Cardiac muscle cell (in vitro differentiated cells and primary cell): ENCODE measurements at places on chromosomes 7 and 10. TPM values are rescaled to one million over a fixed set of nuclear protein-coding genes. Genes with fewer than 3 reads are reported as not detected.

- DNase-seq: no peak
Measured at GRCh38 chr7:28774261-28774988, 183.7 kb downstream of the TRIL start.

GRCh38 chr7:24812305-24812945 is 55.2 kb upstream of the GSDME start:
- peak; percentile 61 for DNase-seq

GRCh38 chr7:935164-935873 is 19.2 kb downstream of the ADAP1 start:
- DNase-seq: no peak

DNA sequence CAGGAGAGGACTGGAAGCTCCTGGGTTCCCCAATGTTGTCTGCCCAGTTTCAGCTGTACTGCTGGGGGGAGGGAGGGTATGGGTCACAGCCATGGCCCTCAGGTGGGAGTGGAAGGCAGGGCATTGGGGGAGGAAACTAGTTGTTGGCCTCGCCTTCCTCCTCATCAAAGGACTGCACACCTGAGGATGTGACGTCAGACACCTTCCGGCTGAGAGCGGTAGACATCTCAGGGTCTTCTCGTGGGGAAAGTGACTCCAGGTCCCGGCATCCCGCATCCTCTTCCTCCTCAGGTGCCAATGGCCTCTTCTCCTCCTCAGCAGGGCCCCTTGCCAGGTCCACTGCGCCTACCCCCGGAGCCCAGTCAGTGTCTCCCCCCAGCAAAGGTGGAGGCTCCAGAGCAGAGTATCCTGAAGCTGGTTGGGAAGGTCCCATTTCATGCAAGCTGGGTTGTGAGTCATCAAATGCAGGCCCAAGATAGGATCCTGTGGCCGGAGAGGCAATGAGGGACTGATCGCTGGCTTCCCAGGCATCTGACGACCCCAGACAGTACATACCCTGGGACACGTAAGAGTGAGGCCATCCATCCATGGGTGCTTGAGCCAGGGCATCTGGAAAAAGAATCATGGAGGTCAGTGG is 6.0 kb downstream of the FAM131B start:
- DNase-seq: no peak

DNA sequence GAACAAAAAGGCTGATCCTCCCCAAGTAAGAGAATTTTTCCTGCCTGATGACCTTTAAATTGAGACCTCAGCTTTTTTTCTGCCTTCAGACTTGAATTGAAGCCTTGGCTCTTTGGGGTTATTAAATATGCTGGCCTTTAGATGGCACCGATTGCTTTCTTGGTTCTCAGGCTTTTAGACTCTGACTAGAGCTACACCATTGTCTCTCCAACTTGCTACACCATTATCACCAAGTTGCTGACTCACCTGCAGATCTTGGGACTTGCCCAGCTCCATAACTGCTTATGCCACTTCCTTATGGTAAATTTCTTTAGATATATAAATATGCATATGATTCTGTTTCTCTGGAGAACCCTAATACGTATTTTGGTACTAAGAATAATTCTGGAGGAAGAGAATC is 3.1 kb upstream of the ABCA13 start:
- DNase-seq: no peak

- DNase-seq: no peak
Measured at GRCh38 chr10:36759141-36759805, 366.1 kb upstream of the ANKRD30A start.

DNA sequence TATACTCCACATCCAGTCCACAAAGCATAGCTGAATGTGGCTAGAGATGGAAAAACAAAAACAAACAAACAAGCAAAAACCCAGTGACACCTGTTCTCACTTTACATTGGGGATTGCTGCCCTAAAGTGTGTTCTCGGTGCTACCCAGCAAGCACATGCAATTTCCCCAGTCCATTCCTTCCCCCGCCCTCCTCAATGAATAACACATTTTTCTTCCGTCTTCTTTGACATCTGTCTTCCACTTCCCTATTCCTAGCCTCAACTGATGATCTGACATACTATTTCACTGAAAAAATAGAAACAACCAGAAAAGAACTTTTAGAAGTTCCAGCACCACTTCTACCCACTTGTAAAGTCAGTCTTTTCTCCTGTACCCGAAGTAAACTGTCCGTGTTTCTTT is 147.1 kb downstream of the MALRD1 start:
- no peak for DNase-seq

GRCh38 chr10:118370499-118370898 is 28.4 kb upstream of the FAM204A start:
- DNase-seq: no peak

GRCh38 chr10:20767028-20767427 is 130.1 kb downstream of the NEBL start:
- no peak for DNase-seq

DNA sequence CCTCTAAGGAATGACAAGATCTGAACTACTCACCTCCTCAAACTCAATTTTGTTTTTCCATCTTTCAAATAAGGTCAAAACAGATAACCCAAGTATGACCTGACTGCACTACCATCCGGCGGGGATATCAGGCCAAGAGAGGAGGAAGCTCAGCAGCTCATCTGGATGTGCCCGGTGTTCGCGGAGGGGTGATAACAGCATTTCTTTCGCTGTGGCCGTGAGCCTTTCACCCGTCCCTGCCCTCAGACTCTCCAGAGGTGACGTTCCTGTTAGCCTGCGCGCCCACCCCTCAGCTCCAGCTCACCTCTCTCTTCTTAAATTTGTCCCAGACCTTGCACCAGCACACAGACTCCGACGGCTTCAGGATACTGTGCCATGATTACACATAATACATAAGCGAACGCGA is 526 bp downstream of the ZNF248 start:
- no peak for DNase-seq

GRCh38 chr7:48938539-48939295 is 14.4 kb downstream of the CDC14C start:
- DNase-seq: no peak

DNA sequence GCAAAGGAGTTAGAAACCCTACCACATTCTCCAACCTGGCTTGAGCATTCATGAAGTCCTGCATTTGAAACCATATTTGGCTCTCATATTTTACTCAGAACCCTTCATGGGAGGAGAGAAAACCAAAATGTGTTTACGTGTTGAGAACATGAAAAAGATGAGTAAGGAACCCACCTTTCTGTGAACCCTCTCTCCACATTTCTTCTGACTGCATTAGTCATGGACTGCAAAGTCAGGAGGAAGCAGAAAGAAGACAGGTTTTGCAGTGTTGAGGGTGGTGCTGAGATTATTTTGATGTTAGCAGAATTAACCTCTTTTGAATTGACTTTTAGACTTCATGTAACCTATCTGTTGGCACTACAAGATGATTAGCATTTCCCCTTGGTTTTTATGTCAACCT is 4.9 kb downstream of the IFIT1B start:
- no peak for DNase-seq

GRCh38 chr10:13349463-13350274 is 1.6 kb upstream of the SEPHS1 start:
- peak; percentile 69 for DNase-seq

- DNase-seq: peak; percentile 47
Measured at GRCh38 chr10:9786101-9786500, 1231.6 kb upstream of the CELF2 start.

DNA sequence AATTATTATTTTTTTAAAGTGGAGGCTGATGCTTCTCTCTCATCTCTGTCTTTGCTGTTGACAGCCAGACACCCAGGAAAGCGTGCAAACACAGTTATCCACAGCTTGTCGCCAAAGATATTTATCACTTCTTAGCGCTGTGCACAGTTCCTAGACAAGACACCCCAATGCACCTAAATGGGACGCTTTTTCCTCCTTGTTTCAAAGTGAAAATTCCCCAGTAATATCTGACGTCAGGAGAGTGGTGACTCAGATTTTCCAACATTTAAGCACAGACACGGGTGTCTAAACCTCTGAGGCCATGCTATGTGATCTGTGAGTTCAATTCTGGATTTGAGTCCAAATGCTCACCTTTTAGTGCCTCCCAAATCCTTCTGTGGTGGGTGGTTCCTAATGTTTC is 151.6 kb downstream of the EMX2 start:
- DNase-seq: peak; percentile 6

- DNase-seq: no peak
Measured at GRCh38 chr7:94559972-94560371, 50.4 kb downstream of the CASD1 start.

DNA sequence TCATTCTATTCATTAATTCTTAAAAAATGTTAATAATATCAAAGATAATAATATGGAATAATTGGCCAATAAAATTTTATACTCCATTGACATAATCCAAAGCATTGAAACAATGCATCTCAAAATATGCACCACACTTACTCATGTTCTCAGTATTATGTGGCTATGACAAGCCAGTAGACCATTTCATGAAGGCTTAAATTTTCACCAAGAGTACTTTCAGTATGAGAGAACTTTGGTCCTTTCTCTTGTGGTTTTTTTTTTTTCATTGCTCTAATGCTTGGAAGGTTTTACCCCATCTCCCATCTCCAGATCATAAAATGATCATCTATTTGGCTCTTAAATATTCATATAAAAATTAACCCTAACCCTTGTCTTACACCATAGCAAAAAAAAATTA is 45.5 kb upstream of the TMEM140 start:
- DNase-seq: no peak

- no peak for DNase-seq
Measured at GRCh38 chr7:81549484-81550016, 220.3 kb downstream of the HGF start.

- DNase-seq: peak; percentile 29
Measured at GRCh38 chr10:33195608-33196376, 138.7 kb downstream of the NRP1 start.

GRCh38 chr7:50149369-50149768 is 56.3 kb upstream of the ZPBP start:
- no peak for DNase-seq

DNA sequence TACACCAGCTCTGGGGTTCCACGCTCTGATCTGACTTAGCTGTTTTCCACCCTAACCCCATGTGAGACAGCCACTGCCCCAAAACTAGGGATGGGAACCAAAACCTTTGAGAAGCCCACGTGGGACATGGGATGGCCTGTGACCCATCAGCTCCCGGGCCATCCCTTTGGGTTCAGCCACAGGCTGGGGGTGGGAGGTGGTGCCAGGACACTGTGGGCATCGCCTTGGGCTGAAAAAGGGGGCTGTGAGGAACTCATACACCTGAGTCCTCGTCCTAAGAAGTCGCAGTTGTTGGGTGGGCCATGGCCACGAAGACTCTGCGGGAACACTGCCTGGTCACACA is 379.1 kb downstream of the DNAJB6 start:
- no peak for DNase-seq

GRCh38 chr7:41403291-41403690 is 299.6 kb downstream of the INHBA start:
- no peak for DNase-seq

GRCh38 chr7:151233804-151234203 is 1.5 kb downstream of the CHPF2 start:
- DNase-seq: no peak

DNA sequence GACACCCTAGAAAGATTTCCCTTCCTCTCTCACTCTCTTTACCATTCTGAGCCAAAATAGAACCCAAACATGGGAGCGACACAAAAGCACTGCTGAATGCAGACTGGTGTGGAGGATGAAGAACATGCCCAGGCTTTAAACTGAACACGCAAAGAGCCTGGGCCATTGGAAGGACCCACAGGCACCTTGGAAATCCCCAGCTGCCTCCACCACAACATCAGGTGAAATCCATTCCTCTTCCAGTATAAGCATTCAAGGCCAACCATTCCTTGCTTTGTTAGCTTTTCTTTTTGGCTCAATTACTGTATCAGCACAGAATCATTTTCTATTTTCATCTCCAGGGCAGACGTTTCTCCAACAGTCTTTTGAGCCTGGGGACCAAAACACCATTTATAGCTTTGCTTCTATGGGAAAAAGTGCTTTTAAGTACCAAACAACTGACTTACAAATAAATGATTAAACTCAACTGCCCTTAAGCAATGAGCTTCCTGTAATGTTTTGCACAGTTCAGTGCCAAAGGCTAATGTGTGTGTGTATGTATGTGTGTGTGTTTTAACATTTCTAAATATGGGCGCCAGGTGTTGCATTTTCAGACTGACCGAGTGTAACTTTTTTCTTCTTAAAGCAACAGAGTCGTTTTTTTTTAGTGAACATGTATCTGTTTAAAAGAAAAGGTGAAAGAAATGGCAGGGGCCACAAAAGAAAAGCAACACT is 16.2 kb upstream of the BLNK start:
- peak; percentile 7 for DNase-seq

DNA sequence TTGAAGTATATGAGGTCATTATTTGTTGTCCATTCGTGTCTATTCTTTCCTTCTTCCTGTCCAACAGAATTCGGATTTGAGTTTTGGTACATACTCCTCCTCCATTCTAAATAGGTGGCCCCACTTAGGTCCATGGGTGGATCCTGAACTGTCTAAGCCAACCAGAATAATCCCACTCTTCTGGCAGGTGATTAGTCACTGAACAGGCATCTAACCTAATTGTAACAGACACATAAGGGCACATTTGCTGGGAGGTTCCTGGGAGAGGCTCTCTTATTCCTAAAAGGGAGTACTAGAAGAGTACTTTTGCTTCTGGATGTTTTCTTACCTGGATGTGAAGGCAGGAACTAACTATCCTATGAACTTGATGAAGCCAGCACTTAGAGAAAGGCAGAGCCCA is 16.8 kb downstream of the LRRC72 start:
- no peak for DNase-seq

DNA sequence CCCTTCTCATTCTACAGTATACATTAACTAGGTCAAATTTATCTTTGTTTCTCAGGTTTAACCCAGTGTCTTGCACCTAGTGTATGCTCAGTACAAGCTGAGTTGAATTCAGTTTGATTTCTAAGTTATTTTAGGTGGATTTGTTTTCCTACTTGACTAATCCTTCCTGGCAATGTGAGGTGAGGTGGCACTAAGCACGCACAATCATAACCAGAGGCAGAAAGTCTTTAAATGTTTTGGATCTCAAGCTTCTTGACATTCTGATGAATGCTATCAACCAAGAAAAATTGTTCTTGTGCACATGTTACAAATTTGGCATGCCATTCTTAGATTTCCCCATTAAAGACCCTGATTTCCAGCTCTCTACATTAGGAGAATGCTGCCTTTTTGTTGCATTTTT is 3.2 kb downstream of the BZW2 start:
- DNase-seq: no peak

DNA sequence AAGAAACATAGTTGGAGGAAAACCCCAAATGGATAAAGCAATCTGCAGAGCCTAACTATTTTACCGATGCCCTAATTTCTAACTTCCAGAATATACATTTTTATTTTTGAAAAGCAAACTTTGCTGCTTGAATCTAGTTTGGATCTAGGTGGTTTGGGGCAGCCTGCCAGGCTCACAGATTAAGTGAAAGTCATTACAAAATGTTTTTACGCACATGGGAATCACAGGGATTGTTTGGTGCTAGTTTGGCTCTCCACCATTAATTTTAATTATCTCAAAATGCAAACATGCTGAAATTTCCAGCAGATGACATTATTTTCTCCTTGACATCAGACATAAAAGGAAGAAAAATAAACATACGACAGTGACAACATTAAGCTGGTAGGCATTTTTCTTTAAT is 166.7 kb upstream of the INHBA start:
- no peak for DNase-seq

Gene ZP3
- 0.32 and 0.77 TPM in 2 replicates for total RNA-seq

Gene LEP
- total RNA-seq: not detected in 2 replicates

Gene FKBP6
- total RNA-seq: not detected in 2 replicates

Gene FAM25G
- total RNA-seq: not detected in 2 replicates

Gene TAS2R3
- 1.7 TPM in 1 of 2 replicates, not detected in the other for total RNA-seq

Gene TAS2R5
- total RNA-seq: 0.35 and 1.1 TPM in 2 replicates

Gene TCF7L2
- total RNA-seq: 12.9 and 33.7 TPM in 2 replicates

Gene SHH
- total RNA-seq: not detected in 2 replicates
